NCI-H187 treated with DMSO at 0.1 percent for 48 hours (cell line): ENCODE measurements at places on chromosomes 2 and 18.

DNA sequence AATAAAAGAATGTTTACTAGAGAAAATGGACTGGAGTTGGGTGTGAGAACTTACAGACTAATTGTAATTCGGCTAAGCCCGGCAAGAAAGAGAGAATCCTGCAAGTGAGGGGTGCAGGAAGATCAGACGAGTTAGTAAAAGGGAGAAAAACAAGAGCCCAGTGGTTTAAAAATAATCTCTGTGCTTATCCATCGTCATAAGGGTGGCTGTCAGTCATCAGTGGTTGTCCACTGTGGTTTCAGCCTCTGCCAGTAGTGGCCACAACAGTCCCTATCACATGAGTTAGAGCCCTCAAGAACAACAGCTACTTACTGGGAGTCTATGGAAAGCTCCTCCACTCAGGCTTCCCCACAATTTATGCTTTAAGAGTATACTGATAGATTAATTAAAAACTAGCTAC lies 239.8 kb downstream of the SETBP1 start:
- no peak for DNase-seq

DNA sequence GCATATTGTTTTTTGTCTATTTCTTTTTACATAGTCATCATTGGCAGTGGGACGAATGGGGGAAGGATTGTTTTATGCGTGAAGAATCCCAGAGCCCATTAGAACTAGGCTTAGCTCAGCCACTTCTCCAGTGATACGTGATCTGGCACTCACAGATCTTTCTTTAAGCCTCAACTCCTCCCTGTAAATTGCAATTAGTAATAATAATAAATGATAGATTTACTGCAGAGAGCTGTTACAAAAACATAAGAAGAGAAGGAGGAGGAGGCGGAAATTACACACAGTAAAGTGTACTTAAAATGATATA lies 629.3 kb downstream of the NRXN1 start:
- DNase-seq = no peak

GRCh38 chr2:172555272-172555521 lies 693 bp upstream of the PDK1 start:
- DNase-seq = no peak

DNA sequence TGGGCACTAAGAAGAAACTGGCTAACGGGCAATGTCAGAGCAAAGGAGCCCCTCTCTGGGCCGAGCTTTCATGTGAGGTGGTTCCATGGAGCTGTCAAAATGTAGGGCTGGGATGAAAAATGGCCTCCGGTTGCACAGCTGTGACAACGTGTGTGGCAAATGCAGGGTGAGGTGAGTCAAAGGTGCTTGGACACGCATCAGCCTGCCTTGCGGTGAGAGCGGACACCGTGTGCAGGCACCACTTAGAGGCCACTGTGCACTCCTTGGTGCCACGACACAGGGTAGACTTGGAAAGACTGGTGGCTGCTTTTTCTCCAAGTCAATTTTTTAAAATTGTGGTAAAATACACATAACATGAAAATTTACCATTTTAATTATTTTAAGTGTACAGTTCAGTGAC lies 195.4 kb downstream of the ZBTB7C start:
- DNase-seq = no peak

DNA sequence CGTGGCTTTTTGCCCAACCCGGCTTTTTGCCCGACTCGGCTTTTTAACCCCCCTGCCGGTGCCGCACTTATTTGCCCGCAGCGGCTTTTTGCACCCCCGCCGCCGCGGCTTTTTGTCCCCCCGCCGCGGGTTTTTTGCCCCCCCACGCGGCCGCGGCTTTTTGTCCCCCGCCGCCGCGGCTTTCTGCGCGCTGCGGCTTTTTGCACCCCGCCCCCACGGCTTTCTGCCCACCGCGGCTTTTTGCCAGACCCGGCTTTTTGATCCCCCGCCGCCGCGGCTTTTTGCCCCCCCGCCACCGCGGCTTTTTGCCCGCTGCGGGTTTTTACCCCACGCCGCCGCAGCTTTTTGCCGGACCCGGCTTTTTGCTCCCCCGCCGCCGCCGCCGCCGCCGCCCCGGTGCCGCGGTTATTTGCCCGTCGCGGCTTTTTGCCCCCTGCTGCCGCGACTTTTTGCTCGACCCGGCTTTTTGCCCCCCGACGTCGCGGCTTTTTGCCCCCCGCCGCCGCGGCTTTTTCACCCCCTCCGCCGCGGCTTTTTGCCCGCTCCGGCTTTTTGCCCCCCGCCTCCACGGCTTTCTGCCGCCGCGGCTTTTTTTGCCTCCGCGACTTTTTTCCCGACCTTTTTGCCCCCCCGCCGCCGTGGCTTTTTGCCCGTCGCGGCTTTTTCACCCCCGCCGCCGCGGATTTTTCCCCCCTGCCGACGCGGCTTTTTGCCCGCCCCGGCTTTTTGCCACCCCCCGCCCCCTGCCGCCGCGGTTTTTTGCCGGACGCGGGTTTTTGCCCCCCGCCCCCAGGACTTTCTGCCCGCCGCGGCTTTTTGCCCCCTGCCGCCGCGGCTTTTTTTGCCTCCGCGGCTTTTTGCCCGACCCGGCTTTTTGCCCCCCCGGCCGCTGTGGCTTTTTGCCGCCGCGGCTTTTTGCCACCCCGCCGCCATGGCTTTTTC lies 2786.5 kb downstream of the RPIA start:
- no peak for DNase-seq

- peak; percentile 57 for DNase-seq
Observed at GRCh38 chr2:46915811-46916630, 415 bp upstream of the MCFD2 start.

GRCh38 chr18:274313-274712 lies 6.5 kb upstream of the THOC1 start:
- DNase-seq = no peak

GRCh38 chr2:44777036-44777435 lies 164.5 kb upstream of the SIX3 start:
- no peak for DNase-seq

DNA sequence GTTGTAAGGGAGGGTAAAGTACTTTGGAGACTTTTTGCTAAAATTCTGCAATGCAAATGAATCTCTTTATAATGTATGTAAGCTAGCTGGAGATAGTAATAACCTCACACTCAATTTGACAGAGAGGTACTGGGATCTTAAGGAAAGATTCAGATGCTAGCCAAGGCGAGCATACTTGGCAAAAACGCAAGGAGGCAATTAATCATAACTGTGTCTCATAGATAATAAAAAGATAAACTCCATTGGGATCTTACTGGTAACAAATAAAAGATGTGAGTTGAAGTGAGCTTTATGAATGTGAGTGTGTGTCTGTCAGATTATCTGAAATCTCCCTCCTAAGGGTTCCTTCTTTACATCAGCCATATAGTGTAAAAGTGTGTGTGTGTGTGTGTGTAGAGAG lies 533.0 kb downstream of the TMX3 start:
- DNase-seq = no peak

GRCh38 chr2:29193111-29193510 lies 77.9 kb downstream of the CLIP4 start:
- DNase-seq = no peak

DNA sequence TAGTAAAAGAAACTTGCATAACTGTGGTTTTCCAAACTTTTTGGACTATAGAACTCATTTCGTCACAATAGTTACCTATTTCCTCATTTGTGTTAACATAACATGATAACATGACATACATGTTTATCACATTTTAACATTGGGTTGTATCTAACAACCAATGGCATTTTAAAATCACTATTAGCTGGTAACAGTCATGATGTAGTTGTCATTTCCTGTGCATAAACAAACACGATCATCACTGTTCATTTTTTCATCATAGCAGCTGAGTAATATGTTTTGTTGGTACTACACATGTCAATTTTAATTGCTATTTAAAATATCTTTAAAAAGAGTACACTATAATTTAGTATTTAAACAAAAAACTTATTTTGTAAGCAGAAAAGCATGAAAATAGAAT lies 402.4 kb downstream of the SATB2 start:
- no peak for DNase-seq

DNA sequence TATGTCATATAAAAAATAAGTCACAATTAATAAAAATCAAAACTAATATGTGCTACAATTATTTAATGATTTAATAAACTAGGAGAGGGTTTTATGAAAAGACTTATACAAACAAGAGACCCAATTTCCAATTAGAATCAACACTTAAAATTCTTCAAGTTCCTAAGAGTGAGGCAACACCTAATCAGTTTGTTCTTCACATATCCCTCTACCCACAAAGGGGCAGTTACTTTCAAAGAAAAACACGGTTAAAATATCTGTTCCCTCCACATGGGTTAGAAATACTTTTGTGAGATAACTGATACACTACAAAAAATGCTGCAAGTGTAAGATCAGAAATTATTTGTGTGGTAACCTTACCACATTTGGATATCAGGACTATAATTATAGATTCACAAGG lies 357.0 kb downstream of the ERBB4 start:
- no peak for DNase-seq

DNA sequence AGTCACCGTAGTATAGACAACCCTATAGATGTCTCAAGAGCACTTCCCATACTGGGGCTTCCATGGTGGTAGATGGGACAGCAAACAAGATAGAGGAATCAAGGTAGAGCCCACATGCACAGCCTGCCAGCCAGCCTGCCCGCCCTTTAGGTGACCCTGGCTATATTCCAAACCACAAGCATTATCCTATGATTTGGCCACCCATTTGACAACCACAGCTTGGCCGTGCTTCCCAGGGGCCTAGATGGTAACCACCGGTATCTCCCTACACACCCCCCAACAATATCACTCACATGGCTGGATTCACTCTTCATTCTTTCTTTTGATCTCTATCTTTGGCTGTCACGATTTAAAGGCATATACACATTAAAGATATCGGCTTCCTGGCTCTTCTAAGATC lies 85.3 kb downstream of the CDK15 start:
- no peak for DNase-seq

DNA sequence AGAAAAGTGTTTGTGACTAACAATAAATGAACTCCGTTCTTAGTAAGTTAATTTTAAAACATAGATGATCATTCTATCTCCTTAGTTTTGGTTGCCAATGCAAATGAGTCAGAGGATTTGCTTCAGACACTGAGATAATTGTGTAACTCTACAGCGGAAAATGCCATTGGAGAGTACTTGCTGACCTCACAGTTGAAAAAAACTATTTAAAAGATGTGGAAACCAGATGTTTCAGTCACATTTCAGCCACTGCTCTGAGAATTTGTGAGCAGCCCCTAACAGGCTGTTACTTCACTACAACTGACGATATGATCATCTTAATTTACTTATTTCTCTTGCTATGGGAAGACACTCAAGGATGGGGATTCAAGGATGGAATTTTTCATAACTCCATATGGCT lies at the start of gene TNFAIP6:
TNFAIP6 (plus strand) TSS at position 234 of the 400 bp plus-strand sequence; CDS start at position 309, 75 bp downstream.
- DNase-seq = no peak

- no peak for DNase-seq
Observed at GRCh38 chr18:47036298-47036874, 965 bp upstream of the ELOA2 start.

DNA sequence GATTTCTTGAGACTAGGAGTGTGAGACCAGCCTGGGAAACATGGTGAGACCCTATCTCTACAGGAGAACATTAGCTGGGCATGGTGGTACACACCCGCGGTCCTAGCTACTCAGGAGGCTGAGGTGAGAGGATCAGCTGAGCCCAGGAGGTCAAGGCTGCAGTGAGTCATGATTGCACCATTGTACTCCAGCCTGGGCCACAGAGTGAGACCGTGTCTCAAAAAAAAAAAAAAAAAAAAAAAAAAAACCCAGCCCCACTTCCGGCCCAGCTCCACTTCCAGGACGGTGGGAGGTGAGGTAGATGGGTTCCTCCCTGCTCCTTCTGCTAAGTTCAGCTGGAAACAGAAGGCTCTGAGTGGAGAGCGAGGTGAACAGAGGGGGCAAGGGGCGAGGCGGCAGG lies 41.4 kb upstream of the NFATC1 start:
- DNase-seq = no peak

GRCh38 chr2:200905618-200906296 lies 16.6 kb downstream of the NIF3L1 start:
- no peak for DNase-seq

DNA sequence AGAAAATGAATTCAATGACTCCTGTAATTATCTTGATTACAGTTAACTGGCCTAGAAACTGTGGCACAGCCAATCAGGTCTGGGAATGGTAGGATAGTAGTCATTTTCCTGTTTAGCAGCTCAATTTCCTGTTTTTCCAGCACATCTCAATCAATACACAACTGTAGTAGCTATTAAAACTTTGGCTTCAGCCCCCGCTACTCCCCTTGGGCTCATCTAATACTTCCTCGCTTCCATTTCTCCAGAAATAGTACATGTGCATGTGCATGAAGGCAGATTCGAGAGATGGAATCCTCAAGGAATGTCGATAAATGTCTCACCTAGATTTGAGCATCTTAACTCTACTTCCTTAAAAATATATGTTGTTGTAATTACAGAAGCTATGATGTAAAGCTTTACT lies 9.7 kb downstream of the COBLL1 start:
- DNase-seq = no peak

DNA sequence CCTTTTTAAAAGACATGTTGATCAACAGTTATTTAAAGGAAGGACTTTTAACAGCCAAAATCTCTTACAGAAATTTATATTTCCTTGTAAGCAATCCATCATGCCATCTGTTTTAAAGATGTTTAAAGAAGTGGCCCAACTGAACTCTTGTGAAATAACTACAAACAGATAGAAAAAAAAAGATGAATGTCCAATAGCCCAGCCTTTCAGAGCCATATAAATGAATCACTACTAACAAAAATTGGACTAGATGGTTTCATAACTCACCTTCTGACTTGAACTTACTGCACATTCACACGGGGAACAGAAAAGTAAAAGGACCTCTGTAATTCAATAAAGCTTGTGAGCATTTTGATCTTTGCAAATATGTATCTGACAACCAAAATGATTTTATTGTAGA lies 319.0 kb upstream of the CHAC2 start:
- DNase-seq = no peak

DNA sequence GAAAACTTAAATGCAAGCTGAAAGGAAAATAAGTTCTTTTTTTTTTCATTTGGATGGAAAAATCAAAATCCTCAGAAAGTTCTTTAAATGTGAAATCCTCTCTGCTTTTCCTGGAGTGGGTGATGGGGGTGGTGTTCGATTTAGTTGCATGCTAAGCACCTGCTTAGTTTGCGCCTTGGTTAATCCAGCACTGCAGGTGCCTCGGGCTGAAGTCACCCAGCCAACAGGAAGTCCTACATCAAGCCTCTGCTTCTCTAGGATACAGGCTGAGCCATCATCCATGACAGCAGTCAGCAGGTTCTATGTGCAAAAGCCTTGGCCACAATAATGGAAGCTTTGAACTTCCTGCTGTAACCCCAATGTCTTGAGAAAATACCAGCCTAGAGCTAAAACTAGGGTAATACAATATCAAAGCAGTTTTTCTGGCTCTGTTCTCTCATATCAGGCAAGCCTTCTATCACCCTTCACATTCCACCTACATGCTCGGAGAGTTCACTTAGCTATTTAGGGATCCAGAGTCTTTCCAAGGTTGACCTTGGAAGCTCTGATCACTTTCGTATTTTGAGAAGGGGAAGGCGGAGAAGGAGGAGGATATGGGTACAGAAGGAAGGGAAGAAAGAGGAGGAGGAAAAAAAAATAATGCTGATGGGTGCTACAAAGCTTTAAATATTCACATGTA lies 116.1 kb upstream of the LRRTM1 start:
- DNase-seq = no peak

DNA sequence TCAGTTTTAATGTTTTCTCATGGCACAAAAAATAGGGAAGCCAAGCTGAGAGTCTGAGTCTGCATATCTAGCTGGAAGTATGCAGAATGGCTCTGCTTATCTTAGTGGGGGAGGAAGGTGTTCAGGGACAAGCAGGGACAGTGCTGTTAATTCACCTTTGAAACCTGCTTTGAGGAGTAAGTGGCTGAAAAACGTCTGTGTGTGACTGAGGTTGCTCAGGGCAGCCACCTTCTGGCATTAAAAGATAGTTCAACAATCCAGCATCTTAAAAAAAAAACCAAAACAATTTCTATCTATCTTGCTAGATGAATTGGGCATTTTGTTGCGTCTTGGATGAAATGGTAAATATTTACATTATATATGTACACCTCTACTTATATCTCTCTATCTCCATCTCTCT lies 2.0 kb upstream of the TRPM8 start:
- DNase-seq = no peak
